ENCODE measurements at places on chromosomes 6 and 20.

GRCh38 chr6:26367114-26367513 lies 2.1 kb downstream of the BTN3A2 start:
- DNase-seq: no peak

DNA sequence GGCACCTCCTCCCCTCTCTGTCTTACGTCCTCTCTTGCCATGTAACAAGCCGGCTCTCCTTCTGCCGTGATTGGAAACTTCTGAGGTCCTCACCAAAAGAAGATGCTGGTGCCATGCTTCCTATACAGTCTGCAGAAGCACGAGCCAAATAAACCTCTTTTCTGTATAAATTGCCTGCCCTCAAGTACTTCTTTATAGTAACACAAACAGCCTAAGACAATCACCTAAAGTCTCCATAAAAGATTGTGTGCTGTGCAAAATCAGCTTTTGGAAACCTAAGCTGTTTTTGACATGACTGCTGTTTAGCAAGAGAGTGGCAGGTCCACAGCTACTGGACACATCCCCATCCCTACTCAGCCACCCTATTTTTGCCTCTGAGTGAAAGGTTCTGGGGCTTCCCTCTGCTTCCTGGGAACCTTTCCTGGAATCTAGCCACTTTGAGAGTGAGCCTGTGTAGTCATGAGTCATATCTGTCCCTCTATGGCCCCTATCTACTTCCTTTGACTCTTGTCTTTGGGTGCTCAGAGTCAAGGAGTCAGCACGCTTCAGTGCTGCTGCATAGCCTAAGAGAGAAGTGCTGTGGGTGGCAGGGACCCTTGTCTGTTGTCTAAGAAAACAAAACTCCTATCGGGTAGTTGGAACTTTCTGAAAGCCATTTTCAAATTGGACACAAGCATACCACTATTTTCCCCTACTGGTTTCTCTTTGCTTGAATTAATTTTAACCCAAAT lies 110.0 kb downstream of the PPP1R14C start:
- DNase-seq: no peak

GRCh38 chr6:121730616-121731015 lies 295.2 kb downstream of the GJA1 start:
- no peak for DNase-seq

DNA sequence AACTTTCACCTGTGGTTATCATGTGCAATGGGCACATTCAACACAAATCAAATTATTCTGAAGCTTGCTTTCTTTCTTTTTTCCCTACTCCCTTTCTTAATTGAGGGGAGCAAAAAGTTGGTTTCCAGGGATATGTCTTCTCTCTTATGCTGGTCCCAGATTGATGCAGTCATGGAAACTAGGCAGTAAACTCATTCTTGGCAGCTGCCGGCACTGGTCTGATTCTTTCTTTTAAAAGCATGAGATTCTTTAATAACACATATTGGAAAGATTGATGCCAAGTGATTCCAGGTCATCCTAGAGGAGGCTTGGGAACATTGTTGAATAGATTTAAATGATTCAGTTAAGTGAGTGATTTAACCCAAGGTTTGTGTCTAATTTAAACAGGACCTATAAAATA lies 29.0 kb downstream of the PTPRA start:
- no peak for DNase-seq

DNA sequence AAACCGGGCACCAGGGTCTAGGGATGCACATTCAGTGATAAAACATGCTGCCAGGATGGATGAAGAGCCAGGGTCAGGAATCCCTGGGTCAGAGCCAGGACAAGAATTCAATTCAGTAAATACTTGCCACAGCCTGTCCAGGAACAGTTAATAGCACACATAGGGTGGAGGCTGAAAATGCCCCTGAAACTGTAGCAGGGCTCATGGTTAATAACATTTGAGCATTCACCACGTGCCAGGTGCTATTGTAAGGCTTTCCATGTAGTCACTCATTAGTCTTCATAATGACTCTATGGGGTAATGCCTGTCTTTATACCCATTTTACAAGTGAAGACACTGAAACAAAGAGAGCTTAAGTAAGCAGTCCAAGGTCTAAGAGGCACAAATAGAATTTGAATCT lies 296.3 kb downstream of the LRFN2 start:
- DNase-seq: no peak

- DNase-seq: no peak
These were observed at the start of gene CALHM6 for GRCh38 chr6:116461331-116461931. Gene CALHM6, plus strand, starts transcription at chr6:116461375. Its CDS starts 555 bp downstream, at chr6:116461930.

- no peak for DNase-seq
These were observed 55.2 kb downstream of the SLX4IP start for GRCh38 chr20:10490257-10490656.

- no peak for DNase-seq
These were observed 863.1 kb downstream of the MAFB start for GRCh38 chr20:39825950-39826349.

DNA sequence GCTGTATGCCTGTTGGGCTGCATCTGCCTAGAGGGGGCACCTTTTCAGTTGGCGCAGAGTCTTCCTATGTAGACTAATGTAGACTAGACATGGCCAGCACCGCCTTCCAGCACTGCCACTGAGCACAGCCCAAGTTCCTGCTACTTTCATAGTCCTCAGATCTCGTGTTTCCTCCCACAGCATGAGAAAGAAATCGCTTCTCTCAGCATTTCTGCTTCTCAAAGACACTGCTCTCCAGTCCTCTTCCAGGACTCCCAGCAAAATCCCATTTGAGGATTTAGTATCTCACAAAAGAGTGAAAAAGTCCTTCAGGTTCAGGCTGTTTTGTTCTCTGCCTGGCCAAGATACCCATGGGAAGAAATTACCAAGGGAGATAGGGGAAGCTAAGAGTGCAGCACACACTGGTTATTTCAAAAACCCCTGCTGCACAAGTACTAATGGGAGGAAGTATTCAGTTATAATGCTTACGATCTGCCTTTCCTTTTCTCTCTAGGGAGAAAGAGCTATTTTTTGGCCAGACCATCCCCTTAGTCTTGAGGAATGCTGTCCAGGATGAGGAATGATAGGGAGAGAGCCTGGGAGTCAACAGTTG lies 35.7 kb downstream of the OGFRL1 start:
- DNase-seq: no peak

- no peak for DNase-seq
These were observed 33.5 kb downstream of the RPP21 start for GRCh38 chr6:30378290-30378937.

DNA sequence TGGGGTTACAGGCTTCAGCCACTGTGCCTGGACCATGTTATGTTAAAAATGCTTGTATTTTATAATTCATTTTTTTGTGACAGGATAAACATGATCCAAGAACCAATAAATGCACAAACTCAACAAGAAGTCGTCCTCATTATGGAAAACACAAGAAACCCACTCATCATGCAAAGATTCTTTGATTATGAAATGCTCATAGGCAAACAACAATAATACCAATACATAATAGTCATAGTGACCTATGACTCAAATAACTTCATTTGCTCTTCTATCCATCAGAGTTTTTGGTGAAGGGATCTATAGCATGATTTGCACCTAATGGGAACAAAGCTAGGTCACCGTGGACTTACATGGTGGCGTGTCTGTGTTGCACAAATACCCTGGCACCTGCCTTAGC lies 217.1 kb upstream of the THEMIS start:
- DNase-seq: no peak

GRCh38 chr6:7004581-7005297 lies 103.0 kb upstream of the RREB1 start:
- no peak for DNase-seq

DNA sequence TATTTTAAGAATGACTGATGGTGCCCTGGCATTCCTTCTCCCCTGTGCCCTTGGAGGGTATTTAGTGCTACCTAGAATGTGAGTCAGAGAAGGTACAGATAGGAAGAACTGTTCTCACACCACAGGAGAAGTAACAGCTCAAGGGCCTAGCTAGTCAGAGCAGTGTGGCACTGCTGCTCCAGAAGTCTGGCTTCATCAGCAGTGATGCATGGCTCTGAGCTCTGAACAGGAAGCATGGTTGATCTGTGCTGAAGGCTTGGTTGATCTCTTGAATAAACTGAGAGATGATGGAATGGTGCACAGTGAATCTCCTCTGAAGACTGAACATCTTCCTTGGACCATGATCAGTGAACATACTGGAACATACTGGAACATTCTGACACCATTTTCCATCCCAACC lies 425.3 kb upstream of the SLC35B3 start:
- DNase-seq: no peak

GRCh38 chr6:53746442-53747103 lies 48.2 kb upstream of the LRRC1 start:
- DNase-seq: no peak

DNA sequence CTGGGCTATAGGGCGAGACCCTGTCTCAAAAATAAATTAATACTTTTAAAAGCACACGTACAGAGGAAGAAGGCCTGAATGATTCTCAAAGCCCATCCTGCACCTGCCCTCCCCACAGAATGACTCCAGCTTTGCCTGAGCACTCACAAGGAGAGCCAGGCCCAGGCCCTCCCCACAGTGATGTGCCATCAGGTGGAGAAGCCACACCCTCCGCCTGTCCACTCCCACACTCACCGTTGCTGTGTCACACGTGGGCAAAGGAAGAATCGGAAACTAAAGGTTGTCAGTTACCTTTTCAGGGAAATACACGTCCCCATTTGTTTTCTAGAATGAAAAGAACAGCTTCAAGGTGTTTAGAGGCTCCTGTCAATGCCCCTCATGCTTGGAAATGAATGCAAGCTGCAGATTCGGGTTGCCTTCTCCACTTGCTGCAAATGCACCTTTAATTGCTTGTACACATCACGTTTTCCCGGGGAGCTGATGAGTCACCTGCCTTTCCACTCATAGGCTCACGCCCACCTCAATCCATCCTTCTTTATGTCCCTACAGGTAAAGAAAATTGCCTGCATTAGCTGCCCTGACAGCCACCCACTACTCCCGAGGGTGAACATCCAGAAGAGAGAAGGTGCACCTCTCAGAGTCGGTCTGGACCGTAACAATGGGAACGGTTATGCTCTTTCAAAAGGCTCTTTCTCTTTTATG lies 45.5 kb upstream of the AFDN start:
- DNase-seq: no peak

DNA sequence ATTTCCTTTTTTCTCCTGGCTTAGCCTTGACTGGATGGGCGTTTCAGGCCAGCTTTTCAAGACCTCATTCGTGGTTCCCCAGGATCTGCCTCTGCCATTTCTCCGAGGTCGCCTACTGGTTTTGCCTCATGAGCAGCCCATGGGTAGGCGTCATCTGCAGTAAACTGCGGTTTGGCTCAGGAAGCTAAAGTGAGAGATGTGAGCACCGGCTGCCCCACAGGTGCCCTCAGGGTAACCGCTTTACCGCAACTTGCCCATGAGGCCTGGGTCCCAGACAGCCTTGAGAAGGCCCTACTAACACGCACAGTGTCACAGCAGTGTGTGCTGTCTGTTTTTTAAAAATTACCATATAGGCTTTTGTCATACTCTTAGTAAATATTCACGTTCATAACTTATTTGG lies 53.4 kb upstream of the TBXT start:
- DNase-seq: peak; percentile 33

- no peak for DNase-seq
These were observed 322.2 kb downstream of the PLCB1 start for GRCh38 chr20:8454137-8454712.

DNA sequence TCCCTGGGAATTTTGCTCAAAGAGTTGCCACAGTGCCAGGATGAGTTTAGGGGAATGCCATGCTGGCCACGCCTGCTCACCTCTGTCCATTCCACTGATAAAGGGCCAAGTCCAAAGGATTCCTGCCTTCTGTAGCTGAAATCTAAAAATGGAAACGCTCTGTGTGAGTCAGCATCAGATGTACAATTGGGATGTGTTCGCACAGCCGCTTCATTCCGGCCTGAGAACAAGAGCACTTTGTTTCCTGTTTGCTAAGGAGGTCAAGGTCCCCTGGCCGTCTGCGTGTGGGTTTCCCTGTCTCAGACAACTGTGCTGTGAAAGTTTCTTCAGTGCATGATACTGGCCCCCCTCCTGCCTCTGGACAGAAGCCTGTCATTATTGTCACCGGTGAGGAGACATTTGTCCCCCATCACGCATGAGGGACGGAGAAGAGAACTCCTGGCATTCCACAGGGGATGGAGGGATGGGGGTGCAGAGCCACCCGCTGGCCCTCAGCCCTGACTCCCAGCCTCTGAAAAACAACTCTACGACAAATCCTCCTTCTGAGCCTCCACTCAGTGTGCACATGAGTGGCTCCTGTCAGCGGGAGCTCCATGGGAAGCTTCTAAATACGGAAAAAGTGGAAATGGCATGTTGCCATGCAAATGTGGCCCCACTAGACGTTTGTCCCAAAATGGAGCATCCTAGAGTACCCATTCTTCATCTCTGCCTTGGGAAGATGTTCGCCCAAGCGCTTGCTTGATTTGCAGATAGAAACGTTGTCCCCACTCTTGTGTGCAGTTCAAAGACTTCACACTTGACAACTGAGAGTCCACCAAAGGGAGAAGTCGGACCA lies 143.5 kb upstream of the AFDN start:
- DNase-seq: no peak

DNA sequence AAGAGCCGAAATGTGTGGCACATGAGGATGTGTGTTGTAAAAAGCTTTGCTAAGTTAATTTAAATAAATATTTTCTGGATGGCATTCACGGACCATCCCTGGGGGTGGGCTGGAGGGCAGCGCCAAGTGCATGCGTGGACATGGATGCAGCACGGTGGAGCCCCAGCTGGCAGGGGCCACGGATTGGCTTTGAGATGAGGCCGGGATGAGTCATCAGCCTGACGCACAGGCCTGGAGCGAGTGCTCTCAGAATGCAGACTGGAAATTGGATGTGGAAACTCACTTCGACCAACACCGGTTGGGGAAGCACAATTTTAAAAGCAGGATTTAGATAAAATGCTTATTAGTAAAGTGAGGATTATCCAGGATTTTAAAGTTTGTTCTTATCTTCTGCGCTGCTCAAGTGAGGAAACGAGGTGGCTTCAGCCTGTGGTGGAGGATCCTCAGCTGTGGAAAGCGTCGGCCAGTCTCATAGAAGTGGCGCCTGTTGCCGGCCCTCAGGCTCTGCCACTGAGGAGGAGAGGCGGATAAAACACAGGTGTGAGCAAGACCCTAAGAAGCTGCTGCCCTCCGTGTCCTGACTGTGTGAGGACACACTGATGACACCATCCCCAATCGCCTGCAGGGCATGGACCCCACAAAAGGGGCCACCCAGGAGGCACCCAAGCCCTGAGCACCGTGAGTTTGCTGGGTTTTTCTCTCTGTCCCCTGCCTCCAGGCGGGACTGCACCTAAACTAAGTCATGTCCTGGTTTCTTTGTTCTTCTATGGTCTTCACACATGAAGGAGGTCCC lies 279.7 kb downstream of the CDH4 start:
- DNase-seq: no peak

GRCh38 chr20:44803383-44803941 lies 6.9 kb downstream of the RIMS4 start:
- DNase-seq: no peak

- DNase-seq: no peak
These were observed 792.0 kb downstream of the MAFB start for GRCh38 chr20:39897058-39897457.

GRCh38 chr6:57247603-57248002 lies 25.5 kb upstream of the RAB23 start:
- DNase-seq: no peak

DNA sequence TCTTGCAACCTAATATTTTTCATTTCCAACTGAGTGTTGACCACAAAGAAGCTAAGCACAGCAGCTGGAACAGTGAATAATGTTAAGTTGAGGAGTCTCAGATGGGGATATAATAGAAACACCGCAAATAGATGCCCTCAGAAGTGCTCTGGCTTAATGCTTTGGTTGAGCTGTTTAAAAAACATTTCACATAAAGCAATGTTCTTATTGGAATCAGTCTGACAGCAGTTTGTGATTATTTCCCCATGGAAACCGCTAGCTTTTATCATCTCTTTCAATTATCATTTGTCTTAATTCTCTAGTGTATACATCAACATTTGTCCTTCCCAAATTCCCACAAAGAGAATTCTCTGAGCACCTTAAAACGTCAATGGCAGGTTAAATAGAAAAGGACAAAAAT lies 30.8 kb downstream of the METTL24 start:
- no peak for DNase-seq

Data from activated effector memory CD4-positive, alpha-beta T cell treated with Interleukin-2 at 50 U/mL for 16 hours (primary cell).